ENCODE measurements at places on chromosomes 13 and 19.

DNA sequence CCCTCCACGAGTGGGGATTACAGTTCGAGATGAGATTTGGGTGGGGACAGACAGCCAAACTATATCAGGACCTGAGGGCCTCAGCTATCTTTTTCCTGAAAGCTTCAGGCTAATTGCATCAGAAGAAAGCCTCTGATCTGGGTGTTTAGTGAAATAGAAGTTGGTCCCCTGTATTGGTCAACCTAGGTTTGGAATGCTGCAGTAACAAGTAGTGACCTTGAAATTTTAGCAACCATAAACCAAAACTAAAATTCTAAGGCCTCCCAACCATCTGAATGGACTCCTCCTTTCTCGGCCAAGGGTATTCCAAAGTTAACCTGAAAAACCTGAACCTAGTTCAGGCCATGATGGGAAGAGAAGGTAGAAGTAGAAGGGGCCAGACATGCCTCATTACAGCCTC lies 34.9 kb upstream of the OR10H1 start:
- DNase-seq: no peak

DNA sequence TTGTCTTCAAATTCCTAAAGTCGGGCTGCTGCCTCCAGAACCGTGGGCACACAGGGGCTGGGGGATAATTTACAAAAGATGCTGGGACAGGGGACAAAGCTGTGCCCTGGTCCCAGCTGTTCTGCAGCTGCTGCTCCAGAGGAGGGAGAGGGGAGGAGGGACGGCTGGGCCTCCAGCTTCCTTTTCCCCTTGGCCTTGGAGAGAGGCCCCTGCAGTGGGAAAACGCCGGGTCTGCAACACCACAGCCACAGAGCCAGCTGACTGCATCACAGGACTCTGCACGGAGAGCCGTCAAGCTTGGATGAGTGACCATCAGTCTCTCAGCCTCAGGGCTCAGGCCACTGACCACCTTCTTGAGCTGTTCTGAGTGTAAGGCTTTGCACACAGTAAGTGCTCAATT lies 6.1 kb downstream of the DOCK6 start:
- DNase-seq: no peak

- no peak for DNase-seq
Measured at GRCh38 chr13:59568306-59568705, 595.4 kb downstream of the DIAPH3 start.

- no peak for DNase-seq
Measured at GRCh38 chr19:40742477-40742876, 7.8 kb downstream of the ACTMAP start.

GRCh38 chr13:110261166-110262081 lies 45.5 kb downstream of the COL4A1 start:
- DNase-seq: no peak

DNA sequence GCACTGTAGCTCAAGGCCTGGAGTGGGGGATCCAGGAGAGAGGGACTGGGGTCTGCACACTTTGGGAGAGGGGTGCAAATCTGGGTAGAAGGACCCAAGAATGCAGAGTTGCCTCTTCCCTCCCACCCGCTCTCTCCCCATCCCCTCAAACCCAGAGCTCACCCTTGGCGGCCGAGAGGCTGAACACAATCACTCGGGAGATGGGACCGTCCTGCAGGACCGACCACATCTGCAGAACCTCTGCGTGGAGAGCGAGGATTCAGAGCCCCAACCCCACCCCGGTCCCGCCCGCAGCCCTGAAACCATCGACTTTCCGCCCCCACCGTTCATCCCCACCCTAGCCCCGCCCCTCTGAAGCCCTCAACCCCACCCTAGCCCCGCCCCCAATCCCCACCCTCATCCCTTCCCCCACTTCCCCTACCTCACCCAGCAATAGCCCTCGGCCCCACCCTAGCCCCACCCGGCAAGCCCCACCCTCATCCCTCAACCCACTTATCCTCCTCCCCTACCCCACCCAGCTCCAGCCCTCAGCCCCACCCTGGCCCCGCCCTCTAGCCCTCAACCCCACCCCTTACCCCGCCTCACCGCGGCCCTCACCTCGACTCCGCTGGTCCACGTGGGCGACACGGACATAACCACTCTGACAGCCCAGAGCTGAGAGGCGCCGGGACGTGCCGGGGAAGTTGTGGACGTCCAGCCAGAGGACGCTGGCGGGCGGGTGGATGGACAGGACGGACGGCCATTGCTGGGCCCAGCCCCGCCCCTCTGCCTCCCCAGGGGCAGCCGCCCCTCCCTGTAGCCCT lies 4.1 kb downstream of the KPTN start:
- DNase-seq: no peak

GRCh38 chr13:59476366-59476765 lies 687.4 kb downstream of the DIAPH3 start:
- DNase-seq: no peak

DNA sequence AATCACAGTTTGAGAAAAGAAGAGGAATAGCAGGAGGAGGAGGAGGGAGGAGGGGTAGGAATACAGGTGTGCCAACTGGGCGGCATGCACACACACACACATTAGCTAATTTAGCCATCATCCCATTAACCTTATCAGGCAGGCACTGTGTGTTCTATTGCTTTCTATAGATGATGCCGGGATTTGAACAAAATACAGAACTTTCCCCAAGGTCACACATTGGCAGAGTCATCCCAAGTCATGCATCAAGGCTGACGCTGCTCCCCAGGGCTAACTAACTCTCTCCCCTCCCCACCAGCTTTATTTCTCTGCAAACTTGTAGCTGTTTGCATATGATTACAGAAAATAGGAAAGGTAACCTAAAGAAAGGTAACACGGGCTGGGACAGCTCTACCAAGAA lies 83.0 kb downstream of the NUFIP1 start:
- DNase-seq: no peak
